NCI-H2107 (cell line): ENCODE measurements at places on chromosomes 1 and 21.
A peak's percentile ranks its signal among the peaks of the same experiment; 100 is the strongest.

DNA sequence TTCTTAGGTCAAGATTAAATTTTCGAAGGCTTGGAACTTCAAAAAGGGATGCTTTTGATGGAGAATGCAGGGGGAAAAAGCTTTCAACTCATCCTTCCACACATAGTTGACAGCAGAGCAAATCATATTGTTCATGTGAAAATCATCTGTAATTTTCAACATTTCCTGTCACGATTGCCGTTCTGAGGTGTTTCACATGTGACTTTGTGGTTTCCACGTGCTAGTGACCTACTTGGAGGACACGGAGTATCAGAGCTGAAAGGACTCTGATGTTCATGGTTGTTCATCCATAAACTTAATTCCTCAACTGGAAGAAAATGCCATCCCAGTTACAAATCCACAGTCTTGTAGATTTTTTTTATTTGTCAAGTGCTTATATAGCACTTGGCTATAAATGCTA lies 79.1 kb downstream of the ZP4 start:
- DNase-seq: no peak

DNA sequence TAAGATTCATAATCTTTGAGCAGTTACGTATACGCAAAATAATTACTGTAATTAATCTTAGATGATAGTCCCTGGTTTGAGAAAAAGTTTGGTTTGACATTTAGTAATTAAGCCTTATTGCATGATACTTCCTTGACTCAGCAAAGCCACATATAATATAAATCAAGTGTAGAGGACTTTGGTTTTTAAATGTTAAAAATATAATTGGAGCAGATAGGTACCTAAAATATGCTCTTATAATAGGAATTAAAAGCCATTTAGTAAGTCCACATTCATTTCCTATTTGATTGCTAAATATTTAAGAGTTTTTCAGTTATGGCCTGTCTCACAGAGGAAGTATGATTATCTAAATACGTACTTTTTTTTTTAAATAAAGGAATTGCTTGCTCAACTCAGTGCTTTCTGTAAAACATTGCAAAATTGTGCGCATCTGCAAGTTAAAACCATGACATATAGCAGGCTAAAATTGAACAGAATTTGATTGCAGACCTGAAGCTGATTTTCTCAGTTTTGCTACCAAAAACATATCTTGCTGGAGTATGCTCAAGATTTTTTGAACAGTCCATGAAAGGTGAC lies 20.4 kb downstream of the RPE65 start:
- DNase-seq: no peak

GRCh38 chr1:193308438-193308837 lies 122.0 kb upstream of the B3GALT2 start:
- DNase-seq: no peak

DNA sequence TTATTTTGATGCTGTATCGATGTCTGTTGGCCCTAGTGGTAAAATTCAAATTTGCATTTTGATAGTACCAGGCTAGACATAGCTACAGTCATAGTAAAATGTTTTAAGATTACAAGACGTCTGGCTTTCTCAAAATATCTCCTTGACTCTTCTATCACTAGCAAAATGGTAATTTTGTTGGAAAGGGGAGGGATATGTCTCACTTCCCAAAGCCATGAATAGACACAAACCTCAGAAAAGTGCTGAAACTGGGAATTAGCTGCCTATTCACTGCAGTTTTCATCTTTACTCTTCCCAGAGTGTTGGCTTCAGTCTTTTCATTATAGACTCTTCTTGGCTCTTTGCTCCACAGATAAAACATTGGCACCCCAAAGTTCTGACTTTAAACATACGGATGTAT lies 1009.9 kb downstream of the ADGRL2 start:
- no peak for DNase-seq

- no peak for DNase-seq
Observed at GRCh38 chr1:205032508-205032907, 10.5 kb upstream of the CNTN2 start.

- DNase-seq: peak; percentile 22
Observed at GRCh38 chr1:244118109-244118761, 67.2 kb downstream of the ZBTB18 start.

DNA sequence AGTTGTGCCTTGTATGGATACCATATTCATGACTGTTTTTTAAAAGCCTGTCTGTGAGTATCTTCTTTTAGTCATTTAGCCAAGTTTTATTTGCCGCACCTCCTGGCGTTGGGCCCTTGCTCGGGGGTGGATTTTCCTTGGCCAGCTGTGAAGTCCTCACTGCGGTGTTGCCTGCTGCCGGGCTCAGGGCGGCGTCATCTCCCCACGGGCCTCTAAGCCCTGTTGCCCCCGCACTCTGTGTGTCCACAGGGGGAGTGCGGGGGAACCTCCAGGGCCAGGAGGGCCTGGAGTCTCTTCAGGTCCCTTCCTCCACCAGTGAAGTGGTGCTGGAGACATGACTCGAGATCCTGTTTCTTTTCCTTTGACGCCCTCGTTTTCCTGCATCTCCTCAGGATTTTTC lies 65.8 kb upstream of the DIP2A start:
- no peak for DNase-seq

DNA sequence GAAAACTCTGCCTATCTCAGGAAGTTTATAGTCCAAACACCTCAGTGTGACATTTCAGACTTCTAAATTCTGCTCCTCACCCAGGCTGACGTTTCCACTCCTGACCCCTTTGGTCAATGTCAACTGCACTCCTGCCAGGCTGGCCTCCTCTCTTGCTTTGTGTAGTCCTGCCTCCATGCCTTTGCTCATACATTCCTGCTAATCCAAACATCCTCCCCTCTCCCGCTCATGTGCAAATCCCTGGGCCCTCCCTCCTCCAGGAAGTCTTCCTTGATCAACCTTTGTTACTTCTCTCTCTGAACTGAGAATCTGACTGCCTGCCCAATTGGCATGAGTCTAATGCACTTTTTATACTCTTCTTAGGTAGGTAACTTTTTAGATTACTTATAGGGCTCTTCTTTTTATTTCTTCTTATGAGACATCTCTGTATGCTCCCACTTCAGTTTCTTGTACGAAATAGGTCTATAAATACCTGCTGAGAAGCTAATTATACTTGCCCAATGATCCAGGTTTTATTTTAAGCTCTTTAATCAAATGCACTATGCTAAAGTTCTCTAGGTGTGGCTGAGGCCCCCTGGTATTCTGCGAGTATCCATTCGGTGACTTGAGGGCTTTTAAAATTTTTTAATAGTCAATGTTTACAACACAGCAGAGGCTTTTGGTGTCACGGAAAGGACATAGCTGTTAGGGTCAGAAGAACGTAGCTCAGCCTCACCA lies 128.1 kb downstream of the PLXNA2 start:
- DNase-seq: no peak

DNA sequence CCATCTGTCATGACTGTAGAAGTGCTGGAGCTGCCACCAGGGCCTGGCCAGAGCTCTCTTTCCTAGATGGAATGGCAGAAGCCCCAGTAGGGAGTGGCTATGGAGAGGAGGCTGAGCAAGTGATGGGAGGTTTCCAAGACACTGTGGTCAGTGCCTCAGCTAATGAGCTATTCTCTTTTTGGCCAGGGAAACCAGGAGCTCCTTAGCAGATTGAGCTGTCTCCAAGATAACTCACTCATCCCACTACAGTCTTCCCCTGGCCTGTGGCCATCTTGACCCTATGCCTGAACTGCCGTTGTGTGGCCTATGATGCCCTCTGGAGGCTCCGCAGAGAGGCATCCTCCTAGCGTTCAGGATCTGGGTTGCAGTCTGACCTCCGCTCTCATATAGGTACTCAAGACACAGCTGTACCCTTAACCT lies 60.5 kb downstream of the ERI3 start:
- DNase-seq: no peak

DNA sequence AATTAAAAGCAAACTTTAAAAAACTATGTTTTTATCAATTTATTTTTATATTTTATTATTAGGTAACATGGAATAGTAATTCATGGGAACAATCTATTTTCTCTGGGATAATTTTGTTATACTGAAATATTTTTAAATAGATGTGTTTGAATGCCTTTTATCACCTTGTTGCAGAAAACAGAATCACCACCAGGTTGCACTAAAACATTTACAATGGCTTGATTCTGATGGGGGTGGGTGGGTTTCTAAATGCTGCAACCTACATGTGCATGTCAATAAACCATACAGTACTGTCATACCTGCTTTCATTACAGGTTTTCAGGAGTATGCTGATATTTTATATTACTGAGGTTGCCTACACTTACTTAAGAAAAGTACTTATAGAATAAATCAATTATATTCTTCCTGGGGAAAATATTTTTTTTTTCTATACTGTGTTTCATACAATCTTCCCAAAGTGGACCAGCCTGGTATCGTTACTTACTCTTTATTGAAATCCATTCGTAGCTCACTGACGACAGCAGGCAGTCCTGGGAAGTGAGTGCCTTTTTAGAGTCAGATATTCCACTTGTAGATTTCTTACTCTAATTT lies 132.8 kb downstream of the PTPRC start:
- DNase-seq: no peak

DNA sequence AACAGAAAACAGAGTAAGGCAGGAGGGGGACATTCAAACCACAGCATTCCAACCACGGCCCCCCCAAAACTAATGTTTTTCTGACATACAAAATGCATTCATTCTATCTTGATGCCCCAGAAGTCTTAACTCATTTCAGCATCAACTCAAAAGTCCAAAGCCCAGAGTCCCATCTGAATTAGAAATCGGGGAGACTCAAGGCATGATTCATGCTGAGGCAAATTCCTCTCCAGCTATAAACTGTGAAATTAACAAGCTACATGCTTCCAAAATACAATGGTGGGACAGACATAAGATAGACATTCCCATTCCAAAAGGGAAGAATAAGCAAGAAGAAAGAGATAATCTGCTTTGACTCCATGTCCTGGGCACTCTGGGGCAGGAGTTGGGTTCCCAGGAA lies 73.9 kb downstream of the KCNJ15 start:
- no peak for DNase-seq

- DNase-seq: no peak
Observed at GRCh38 chr1:184838504-184838951, 83.9 kb upstream of the EDEM3 start.

GRCh38 chr1:103525114-103525606 lies 339 bp upstream of the RNPC3 start:
- no peak for DNase-seq

DNA sequence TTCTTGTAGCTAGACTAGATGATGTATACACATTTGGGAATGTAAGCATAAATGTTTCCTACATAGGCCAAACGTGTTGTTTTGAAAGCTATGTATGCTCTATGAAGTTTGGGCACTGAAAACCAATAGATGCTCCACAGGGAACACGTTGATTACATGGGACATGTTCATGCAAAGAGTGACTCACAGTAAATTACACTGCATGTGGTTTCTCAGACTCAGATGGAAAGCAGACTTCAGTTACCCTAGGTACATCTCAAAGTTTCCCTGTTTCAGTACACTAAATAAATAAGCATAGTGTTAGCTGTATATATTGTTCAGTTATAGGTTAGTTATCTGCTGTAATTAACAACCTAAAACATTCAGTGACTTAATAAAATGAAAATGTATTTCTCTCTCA lies 301.9 kb upstream of the RUNX1 start:
- DNase-seq: no peak

DNA sequence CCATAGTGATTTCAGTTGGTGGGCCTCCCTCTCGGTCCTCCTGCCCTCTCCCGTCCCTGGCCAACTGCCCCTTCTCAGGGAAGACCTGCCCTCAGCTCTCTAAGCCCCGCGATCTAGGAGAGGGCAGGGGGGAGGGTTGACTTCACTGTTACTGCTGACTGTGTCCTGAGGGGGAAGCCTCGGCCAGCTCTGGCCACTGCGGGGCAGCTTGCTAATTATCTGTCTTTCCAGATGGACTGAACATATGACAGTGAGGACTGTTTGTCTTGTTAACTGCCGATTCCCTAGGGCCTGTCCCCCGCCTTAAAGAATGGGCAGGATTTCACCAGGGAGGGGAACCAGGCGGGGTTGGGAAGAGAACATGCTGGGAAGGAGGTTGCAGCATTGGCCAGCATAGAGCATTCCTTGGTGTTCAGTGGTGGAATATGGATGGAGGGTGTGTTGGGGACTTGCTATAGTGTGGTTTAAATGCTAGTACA lies 22.9 kb downstream of the NIPAL3 start:
- DNase-seq: no peak

DNA sequence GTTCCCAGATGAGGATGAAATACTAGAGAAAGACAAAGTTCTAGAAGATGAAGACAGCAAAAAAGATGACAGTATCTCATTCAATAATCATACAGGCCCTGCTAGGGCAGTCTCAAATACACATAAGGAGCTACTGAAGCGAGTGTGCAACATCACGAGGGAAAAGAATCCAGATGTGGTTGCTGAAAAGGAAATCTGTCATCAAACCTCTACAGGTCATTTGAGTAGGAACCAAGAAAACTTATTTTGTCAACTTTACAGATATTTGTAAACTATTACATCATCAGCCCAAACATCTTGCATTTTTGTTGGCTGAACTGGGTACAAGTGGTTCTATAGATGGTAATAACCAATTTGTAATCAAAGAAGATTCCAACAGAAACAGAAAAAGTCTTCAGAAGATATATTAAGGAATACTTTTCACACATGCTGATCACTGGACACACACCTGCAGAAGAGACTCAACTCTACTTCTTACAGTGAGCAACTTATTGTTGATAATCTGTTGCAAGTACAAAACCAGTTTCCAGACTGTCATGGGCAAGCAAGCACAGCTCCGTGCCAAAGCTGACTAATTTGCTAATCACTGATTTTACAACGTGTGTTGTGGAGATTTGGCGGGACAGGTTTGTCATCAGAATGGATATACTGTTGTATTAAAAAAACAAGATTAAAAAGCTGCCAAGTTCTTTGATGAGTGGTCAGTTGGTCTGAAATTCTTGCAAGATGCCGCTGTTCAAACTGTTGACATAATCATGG lies 42.1 kb downstream of the TRIM33 start:
- DNase-seq: no peak

- no peak for DNase-seq
Observed at GRCh38 chr1:58921342-58921741, 137.5 kb upstream of the JUN start.

DNA sequence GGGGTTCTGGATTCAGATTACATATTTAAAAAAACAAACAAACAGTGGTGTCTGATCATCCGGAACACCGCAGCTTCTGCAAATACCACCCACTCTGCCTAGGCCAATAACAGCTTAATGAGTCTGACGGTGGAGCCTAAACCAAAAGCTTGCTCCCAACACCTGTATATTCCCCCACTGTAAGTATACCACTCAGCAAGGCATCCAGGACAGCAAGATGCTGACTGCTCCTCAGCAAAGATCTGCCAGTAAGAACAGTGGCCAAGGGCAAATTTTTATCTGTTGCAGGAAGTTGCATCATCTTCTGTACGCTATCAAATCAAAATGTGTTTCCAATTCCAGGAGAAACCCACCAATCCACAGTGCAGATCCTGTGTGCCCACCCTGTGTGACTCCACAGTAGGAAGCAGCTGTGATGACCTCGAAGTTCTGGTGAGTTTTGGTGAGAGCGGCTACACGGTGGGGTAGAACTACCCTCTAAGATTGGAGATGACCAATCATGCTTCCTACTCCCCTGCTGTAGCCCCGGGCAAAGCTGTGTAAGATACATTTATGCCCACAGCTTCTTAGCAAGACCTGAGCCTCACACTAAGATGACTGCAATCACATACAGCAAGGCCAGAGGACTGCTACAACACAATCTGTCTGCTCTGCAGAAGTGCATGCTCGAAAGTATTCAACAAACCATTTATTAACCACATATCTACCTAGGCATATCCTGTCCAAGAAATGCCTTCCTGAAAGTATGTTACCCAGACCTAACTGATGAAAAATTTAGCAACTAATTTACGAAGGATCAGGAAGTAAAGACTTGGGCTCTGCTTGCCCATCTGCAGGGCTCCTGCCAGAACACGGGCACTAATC lies 30.5 kb downstream of the SIPA1L2 start:
- DNase-seq: peak; percentile 56

- DNase-seq: no peak
Observed at GRCh38 chr1:3842912-3843311, 14.1 kb downstream of the CEP104 start.
